ENCODE measurements at places on chromosomes 12 and 14. TPM values are rescaled to one million over a fixed set of nuclear protein-coding genes. Genes with fewer than 3 reads are reported as not detected.

The KRT83 gene
- 0.08 TPM for total RNA-seq

The TBC1D30 gene
- total RNA-seq = 5.3 TPM

The PLEKHH1 gene
- 11.1 TPM for total RNA-seq

The GLI1 gene
- total RNA-seq = 0.30 TPM

The SLC2A13 gene
- total RNA-seq = 9.0 TPM

The FSCB gene
- total RNA-seq = not detected

The CHGA gene
- total RNA-seq = not detected

The KCNC2 gene
- not detected for total RNA-seq

The CLEC1B gene
- total RNA-seq = not detected

The ANO2 gene
- 0.21 TPM for total RNA-seq

The COX8C gene
- total RNA-seq = not detected

The GLIPR1L1 gene
- total RNA-seq = not detected

The MDP1 gene
- 13.8 TPM for total RNA-seq

The AQP2 gene
- not detected for total RNA-seq

The GXYLT1 gene
- total RNA-seq = 8.2 TPM

The RNASE7 gene
- not detected for total RNA-seq

The AKAP3 gene
- 0.53 TPM for total RNA-seq

The SLC35F4 gene
- not detected for total RNA-seq

The DENND5B gene
- total RNA-seq = 11.7 TPM

The PLXNC1 gene
- total RNA-seq = 0.83 TPM

The SLC6A13 gene
- not detected for total RNA-seq

The KCNA5 gene
- total RNA-seq = not detected

The PTPRB gene
- 0.98 TPM for total RNA-seq

The CNTN1 gene
- total RNA-seq = 0.34 TPM
